ENCODE measurements at places on chromosomes 12 and 14.

GRCh38 chr12:48717252-48717695, 767 bp upstream of the CCNT1 start:
- no peak for DNase-seq

- DNase-seq: no peak
Observed at GRCh38 chr12:33721561-33721960, 281.9 kb upstream of the SYT10 start.

GRCh38 chr12:90974286-90974685, 19.3 kb upstream of the CCER1 start:
- DNase-seq: no peak

DNA sequence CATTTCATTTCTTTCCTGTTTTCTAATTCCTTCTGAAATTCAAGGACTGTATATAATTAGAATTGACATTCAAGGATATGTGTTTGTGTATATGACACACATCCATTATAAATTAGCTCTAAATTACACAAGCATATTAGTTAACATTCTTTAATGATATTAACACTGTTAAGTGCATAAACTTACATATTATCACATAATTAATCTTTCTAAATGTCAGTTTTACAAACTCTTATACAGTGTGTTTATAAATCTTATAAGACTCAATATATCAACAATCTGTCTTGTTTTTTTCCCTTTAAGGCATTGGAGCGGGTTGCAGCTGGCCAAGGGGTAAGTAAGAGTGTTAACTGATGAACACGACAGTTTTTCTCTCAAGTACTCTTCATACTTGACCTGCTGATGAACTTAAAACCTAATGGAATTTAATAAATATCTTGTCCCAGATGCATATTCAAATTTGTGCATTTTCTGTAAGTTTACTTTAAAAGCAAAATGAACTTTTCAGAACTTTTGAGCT, 76.1 kb downstream of the METTL25 start:
- no peak for DNase-seq

DNA sequence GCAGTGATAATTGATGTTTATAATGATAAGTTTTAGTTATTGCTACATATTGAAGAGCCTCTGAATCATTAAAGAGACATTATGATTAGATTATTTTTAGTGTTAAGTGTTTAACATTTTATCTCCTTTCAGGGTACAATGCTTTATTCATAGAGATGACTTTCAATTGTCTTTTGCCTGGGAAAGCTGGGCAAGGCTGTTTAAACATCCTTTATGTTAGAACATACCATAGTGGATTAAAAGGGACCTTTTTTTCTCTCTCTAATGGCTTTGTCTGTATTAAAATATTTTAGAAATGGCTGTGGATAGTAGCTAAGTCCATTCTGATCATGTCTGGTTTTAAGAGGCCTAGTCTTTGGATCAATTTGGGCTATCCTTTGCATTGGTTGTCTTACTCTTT, 427.5 kb upstream of the MIS18BP1 start:
- no peak for DNase-seq

DNA sequence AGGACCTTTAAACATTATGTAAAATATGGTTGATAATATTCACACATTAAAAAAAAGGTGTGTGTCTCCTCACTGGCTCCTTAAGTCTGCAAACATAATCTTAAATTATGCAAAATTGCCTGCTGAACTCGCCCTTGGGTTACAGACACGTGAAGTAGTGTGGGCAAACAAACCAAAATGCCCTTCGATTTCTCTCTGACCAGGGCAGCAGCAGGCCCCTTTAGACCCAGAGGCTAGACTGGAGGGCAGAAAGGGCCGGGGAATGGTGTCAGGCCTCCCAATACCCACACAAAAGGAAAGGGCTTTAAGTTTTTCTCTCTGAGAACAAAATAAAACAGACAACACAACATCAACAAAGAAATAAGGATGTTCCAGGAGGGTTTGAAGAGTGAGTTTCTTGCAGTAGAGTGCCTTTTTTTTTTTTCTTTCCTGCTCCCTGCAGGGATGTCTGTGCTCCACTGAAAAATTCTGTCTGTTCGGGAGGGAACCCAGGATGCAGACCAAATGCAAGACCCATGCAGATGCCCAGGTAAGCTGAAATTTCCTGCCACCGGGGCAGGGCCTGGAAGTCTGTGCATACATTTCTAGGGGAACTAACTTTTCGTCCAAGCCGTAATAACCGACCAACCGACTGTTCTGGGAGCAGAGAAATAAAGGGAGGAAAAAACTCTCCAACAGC, 1.7 kb downstream of the TBX3 start:
- DNase-seq: no peak

DNA sequence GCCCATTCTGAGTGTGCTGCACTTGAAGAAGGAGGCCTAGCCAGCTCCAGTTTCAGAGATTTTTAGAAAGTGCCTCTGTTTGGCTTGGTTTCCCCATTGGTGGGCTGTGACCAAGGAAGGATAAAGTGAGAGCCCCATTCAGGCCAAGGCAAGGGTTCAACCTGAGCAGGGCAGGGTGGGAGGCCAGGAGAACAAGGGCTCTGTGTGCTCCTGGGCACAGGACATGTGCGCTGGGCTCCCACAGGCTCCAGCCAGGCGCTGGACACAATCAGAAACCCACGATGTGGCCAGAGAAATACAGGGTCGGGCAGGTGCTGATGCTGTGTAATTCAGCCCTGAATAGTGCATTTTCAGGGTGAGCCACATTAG, 23.1 kb downstream of the WSCD2 start:
- DNase-seq: no peak

GRCh38 chr12:48350249-48351021, at the start of gene ZNF641:
TSS of gene ZNF641 (minus strand) at chr12:48350919. CDS start at chr12:48348090, 2,829 bp downstream.
- peak; percentile 77 for DNase-seq

DNA sequence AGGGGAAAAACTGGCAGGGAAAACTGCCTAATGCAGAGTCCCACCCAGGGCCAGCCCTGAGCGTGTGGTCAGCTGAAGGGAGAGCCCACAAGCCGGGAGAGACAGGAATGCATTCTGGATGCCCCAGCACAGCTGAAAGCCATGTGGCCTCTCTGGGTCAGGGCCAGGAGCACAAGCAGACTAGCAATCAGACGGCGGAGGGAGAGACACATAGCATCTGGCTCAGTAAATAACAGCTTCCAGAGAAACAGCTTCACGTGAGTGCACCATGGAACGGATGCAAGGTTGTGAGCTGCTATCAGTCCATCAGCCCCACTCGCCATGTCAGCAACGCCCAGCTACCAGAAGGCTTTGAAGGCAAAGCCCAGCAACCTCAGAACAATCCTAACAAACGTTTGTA, 28.2 kb upstream of the TMEM106C start:
- no peak for DNase-seq

DNA sequence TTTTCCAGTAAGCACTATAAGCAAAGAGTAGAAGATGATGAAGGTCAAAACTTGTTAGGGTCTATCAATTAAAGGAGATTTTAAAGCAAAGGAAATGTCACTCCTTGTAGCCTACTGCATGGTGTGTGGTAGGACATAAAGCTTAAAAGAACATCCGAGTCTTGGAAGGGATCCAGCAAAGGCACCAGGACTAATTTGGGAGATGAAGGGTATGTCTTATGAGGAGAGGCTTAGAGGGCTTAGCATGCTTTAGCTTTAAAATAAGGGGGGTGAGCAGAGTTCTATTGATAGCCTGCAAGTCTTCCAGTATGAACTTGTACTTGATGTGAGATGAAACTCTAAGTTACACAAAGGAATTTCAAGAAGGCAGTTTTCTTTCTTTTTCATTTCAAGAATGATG, 11.8 kb upstream of the MYBPC1 start:
- no peak for DNase-seq

- no peak for DNase-seq
Observed at GRCh38 chr14:54353694-54354093, 43.1 kb upstream of the CDKN3 start.

GRCh38 chr12:71159264-71159663, 1.5 kb upstream of the TSPAN8 start:
- no peak for DNase-seq

DNA sequence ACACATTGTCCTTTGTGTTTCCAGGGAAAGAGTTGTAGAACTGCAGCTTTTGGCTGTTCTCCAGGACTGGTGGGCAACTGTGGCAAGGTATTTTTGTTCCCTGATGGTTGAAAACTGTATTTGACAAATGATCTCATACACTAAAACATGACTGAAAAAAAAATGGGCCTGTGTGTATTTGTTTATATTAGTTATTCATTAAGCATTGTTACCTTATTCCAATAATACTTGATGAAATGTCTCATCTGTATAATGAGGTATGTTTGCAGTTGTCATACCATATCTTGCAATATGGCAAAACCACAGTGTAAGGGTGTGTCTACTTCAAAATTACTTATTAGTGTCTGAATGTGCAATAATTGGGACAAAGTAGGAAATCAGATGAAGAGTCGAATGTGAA, 479.4 kb upstream of the NOVA1 start:
- no peak for DNase-seq

- DNase-seq: no peak
Observed at GRCh38 chr14:21725250-21725649, 51.6 kb upstream of the OR4E1 start.

GRCh38 chr12:12954878-12955625, 3.1 kb upstream of the GPRC5D start:
- no peak for DNase-seq

DNA sequence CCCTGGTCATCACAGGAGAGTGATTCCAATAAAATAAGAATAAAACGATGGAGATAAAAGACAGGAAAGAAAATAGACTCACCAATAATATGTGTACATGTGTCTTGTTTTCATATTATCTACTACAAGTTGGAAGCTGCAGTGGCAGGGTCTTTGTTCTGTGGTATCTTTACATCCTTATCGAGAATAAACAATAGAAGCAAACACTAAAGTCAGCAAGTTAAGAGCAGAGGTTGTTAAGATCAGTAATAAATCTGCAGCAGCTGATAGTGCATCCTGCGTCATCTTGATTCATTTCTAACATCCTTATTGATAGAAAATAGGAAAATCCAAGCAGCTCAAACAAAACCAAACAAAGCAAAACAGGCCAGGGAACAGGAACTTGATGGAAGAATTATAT, 107.4 kb downstream of the RPS29 start:
- no peak for DNase-seq

DNA sequence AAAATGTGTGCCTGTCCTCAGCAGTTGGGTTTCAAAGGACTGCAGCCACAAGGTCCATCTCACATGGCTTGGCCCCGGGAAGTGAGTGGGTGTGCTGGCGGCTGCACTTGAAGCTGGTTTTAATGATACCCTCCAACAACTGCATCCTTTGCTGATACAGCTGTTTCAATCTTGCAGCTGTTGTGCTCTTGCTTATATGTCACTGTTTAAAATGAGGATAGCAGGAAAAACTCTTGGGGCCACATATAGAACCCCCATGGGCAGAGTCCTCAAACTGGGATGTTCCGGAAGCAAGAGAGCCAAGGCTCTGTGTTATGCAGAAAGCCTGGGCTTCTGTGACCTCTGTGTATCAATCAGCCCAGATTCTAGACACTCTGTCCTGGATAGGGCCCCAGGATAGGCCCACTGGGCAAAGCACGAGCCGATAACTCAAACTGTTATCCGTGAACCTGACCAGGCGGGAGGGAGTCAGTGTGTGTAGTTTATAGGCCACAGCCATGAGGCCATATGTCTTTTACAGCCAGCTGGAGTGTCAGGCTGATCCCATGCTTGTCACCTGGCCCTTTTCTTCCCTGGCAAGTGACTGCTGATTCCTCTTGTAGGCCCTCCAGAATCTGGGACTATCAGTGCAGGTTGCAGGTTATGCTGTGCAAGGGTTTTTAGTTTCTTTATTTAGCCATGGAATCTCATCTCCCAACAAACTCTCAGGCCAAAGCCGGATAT, 74.3 kb downstream of the SSPN start:
- DNase-seq: no peak

GRCh38 chr12:673849-674248, 10.6 kb upstream of the NINJ2 start:
- DNase-seq: no peak

GRCh38 chr14:101961011-101961721, 3.2 kb upstream of the DYNC1H1 start:
- DNase-seq: peak; percentile 55

- no peak for DNase-seq
Observed at GRCh38 chr14:94145902-94146527, 16.6 kb upstream of the IFI27L2 start.

DNA sequence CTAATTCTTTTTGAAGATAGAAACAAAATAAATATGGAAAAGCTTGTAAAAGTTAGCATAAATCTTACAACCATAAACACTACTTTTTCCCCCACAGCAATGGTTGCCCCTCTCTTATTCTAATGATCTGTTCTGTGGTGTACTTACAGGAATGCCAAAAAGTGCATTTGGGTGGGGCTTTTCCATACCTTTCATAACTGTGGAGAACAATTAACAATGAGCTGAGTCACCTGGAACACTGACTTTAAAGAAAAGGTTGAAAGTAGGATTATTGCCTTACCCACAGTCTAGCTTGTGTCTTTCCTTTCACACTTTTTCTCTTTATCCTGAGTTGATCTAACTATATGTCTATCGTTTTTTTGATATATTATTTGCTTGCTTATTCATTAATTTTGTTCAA, 86.9 kb downstream of the TPH2 start:
- DNase-seq: no peak

DNA sequence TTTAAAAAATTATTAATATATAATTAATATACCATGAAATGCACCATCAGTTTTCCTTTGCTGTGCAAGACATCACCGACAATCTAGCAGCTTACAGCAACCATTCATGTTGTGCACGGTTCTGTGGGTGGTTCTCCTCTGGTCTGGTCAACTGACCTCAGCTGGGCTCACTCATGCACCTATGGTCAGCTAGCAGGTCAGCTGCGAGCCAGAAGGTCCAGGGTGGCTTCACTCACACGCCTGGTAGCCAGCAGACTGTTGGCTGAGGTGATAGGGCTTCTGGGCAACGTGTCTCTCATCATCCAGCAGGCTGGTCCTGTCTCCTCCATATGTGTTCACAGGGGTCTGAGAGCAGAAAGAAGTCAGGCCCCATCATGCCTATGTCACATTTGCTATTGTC, 210.4 kb downstream of the KIF26A start:
- no peak for DNase-seq

DNA sequence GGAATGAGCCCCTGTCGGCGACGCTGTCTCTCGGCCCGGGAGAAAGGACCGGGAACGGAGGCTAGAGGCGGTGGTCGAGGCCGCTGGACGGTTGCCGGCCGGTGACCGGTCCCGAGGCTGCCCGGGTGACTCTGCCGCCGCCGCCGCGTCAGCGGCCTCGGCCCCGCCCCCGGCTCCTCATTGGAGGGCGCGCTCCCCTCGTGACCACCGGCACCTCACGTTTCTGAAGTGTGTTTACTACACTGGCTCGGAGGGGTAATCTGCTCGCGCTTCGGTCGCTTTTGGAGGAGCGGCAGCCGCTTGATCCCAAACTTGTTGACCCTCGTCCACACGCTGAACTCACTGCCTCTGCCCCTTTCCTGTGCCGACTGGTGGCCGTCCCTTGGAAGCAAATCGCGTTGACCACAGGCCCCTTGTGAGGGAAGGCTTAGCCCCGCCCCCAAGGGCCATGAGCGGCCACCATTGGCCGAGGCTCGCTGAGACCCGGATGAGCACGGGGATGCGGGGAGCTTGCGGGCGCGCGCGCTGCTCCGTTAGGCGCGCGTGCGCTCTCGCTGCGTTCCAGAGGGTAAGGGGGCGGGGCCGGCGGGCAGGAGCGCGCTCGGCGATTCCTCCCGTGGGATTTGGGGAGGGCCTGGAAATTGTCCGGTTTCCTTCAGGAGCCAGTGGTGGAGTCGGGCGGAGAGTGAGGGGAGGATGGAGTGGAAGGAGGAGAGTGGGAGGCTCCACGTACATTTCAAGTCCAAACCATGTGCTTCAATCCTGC, at the start of gene CRY1:
TSS of gene CRY1 (minus strand) at position 133 of the 766 bp plus-strand sequence. CDS start 588 bp downstream, outside the sequence.
- DNase-seq: peak; percentile 98
